Esophagus squamous epithelium (tissue), 5 donors: ENCODE measurements at places on chromosomes 7 and 10.
A peak's percentile ranks its signal among the peaks of the same experiment; 100 is the strongest.

- H3K27ac ChIP-seq, result no peak overlapping the region
- H3K4me1 ChIP-seq, result no peaks in the 10 kb centered on the region
Measured at GRCh38 chr10:131211559-131211958, 100.0 kb downstream of the TCERG1L start.

- H3K4me1 ChIP-seq, result no peaks in the 10 kb centered on the region
- no peak for DNase-seq
- H3K4me3 ChIP-seq, result no peak overlapping the region
- H3K27me3 ChIP-seq, result no peaks in the 10 kb centered on the region
- no peak overlapping the region for H3K27ac ChIP-seq
Measured at GRCh38 chr7:103592844-103593243, 146.8 kb upstream of the SLC26A5 start.

DNA sequence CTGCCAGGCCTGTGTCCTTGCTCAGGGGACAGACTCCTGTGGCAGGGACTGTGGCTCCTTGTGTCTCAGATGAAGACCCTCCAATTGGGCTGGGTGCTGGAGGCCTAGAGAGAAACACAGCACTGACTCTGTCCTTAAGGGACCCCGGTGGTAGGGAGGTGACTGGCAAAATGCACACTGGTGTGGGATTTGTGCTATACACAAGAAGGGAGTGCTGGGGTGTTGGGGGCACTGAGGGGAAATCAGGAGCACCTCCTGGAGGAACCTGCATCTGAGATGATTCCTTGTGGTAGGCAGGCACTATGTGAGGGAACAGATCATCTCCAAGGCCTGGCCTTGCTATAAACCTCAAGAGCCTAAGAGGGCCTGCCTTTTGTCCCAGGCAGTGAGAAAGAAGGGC, 149.2 kb downstream of the RPS24 start:
- H3K4me1 ChIP-seq, result peaks cover 8% of the 10 kb centered on the region
- no peak for DNase-seq
- H3K27me3 ChIP-seq, result no peaks in the 10 kb centered on the region
- no peak overlapping the region for H3K27ac ChIP-seq
- H3K4me3 ChIP-seq, result no peak overlapping the region
- no peaks in the 10 kb centered on the region for H3K36me3 ChIP-seq

DNA sequence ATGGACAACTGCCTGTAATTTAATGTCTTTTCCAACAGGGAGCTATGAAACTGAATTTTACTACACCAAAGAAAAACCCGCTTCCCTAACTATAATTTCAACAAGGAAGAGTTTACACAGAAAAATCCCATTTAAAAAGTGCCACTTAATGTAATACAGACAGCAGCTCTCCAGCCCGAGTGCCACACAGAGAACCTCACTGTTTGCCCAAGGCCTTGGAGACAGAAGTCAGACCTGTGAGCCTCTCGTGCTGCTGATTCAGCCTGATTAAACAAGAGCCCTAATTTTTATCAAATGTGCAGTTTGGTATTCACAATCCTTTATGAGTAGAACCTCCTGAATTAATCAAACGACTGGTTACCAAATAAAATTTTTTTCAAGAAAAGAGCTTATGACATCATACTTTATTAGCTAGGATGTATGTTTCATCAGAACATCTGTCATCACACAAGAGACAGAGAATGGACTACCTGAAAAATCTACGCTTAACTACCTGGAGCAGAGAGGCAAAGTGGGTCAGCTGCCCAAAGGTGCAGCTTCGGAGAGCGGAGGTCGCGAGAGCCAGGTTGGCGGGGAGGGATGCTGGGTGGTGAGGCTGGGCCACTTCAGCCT, 543.6 kb downstream of the SDK1 start:
- H3K4me3 ChIP-seq, result no peak overlapping the region
- no peak overlapping the region for H3K27ac ChIP-seq
- no peaks in the 10 kb centered on the region for H3K36me3 ChIP-seq
- no peaks in the 10 kb centered on the region for H3K4me1 ChIP-seq
- no peaks in the 10 kb centered on the region for H3K27me3 ChIP-seq
- no peak for DNase-seq

DNA sequence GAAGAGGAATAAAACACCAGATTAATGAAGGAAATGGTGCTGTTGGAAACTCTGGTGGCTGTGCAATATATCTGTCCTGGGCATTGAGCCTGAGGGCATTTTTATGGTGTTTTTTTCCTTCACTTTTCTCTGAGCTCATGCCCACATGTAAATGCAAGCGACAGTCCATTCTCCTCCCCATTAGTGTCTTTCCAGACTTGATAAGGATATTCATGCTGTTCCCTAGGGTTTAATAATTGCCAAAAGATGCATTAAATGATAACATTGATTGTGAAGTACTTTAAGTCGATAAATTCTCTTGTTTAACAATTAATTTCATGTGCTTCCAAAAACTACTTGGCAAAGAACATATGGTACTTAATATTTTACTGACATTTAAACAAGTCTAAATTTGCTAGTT, 384.7 kb downstream of the MDFIC start:
- H3K27me3 ChIP-seq, result no peaks in the 10 kb centered on the region
- H3K4me1 ChIP-seq, result no peaks in the 10 kb centered on the region
- no peak for DNase-seq
- H3K27ac ChIP-seq, result no peak overlapping the region
- no peak overlapping the region for H3K4me3 ChIP-seq

DNA sequence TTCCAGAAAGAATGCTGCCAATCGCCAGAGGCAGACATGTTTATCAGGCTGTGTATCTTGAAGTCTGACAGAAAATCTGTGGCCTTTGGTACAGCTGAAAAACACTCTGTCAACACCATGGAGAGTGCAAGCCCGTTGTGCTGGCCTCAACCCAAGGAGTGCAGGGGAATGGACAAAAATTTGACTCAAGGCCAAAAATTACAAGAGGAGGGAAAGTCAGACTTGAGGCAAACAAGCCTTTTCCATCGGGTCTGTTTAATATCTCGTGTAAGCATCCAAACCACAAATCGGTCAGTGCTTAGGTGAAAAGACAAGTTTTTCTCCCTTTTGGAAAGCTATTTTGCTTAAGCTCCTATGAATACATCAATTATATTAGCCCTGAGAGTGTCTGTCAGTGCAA, 305.3 kb upstream of the NFE2L3 start:
- H3K27ac ChIP-seq, result peak overlapping the region; percentile 0
- no peaks in the 10 kb centered on the region for H3K36me3 ChIP-seq
- DNase-seq, result no peak

DNA sequence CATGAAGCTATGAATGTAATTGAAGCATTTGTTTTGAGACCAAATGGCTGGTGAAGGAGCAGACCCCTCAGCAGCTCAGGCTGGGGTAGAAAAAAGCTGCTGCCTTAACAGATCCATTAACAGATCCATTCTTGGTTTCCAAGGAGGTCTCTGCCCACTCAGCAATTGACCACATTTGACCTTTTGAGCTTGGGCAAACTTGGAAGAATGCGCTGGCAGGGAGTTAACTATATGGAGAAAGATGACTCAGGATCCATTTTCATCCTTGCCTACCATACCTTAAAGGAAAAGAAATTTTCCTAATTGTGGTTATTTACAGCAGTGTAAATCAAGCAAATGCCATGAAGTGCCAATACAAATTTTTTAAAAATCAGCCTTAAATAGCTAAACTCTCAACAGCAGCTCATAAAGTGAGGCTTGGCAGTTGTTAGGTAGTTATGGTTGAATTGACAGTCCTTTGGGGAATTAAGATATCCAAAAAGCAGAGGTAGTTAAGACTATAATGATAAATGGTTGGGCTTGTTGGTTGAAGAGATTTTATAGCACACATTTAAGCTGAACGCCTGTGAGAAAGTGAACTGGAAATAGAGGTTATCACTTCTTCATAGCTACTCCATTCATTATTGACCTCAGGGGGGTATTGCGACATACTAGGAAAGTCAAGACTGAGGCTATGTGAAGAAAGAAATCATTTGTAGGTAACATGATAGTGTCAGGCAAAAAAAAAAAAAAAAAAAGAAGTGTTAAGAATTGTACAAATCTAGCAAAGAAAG, 83.9 kb downstream of the MKX start:
- H3K27ac ChIP-seq, result no peak overlapping the region
- DNase-seq, result no peak
- peaks cover 6% of the 10 kb centered on the region for H3K27me3 ChIP-seq
- no peaks in the 10 kb centered on the region for H3K36me3 ChIP-seq
- no peaks in the 10 kb centered on the region for H3K4me1 ChIP-seq

GRCh38 chr10:14592026-14592425, 182.7 kb downstream of the FAM107B start:
- no peak for DNase-seq
- H3K27me3 ChIP-seq, result no peaks in the 10 kb centered on the region
- no peak overlapping the region for H3K27ac ChIP-seq
- peaks cover 12% of the 10 kb centered on the region for H3K4me1 ChIP-seq
- H3K36me3 ChIP-seq, result no peaks in the 10 kb centered on the region

DNA sequence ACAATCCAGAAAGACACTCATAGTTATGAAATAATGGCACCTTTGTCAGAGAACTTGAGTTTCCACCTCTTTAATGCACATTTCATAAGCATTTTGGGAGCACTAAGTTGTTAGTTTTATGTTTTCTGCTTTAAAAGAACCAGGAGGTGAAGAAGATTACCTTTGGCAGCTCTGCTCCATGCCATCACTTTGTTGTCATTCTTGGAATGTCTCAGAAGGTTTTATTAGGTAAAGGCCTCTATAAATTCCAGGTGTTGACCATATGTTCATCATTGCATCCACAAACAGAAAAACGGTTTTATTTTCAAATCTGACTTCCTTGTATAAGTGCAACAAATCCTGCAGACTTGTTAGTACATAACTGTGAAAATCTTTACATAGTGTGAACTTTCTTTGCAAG, 424.8 kb downstream of the MDFIC start:
- no peak for DNase-seq
- no peaks in the 10 kb centered on the region for H3K27me3 ChIP-seq
- no peaks in the 10 kb centered on the region for H3K36me3 ChIP-seq
- H3K4me1 ChIP-seq, result no peaks in the 10 kb centered on the region
- no peak overlapping the region for H3K27ac ChIP-seq
- no peak overlapping the region for H3K4me3 ChIP-seq

- no peaks in the 10 kb centered on the region for H3K4me1 ChIP-seq
- H3K27ac ChIP-seq, result no peak overlapping the region
- no peak for DNase-seq
- H3K36me3 ChIP-seq, result no peaks in the 10 kb centered on the region
Measured at GRCh38 chr10:45653454-45653853, 19.1 kb downstream of the ZFAND4 start.
